Activated naive CD4-positive, alpha-beta T cell treated with anti-CD3 and anti-CD28 coated beads, Interleukin-2, amount 50 U/mL, for 16 hours (primary cell): ENCODE measurements at places on chromosomes 11 and 22.

DNA sequence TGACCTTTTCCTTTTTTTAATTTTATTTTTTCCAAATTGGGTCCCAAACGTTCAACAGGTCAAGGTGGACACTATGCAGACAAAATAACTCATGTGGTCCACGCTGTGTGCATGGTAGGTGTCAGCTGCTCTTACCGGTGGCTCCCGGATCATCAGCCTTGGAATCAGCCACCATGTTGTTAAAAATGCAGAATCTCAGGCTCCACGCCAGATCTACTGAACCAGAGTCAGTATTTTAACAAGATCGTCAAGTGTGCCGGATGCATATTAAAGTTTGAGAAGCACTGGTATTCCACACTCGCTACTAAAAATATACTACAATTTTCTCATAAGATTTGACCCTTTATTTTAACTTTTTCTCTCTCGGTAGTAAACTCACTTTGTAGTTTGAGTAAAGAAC, 553 bp upstream of the LDLRAD3 start:
- DNase-seq = no peak

DNA sequence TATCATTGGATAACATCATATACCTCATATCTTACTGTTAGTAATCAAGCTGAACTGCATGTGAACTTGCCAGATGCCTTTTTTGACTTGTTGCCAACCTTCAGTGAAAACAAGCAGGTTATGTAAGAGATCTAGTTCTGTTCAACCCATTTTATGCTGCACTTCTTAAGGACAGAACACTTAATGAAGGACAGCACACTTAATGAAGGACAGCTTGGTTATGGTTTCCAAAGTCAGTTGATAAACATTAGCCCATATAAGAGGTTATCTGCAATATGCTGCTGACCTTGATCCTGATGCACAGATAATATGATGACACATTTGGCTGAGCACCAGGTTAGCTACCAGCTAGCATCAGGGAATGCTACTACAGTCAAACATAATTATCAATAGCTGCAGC, 358.7 kb upstream of the PDGFD start:
- DNase-seq = no peak

DNA sequence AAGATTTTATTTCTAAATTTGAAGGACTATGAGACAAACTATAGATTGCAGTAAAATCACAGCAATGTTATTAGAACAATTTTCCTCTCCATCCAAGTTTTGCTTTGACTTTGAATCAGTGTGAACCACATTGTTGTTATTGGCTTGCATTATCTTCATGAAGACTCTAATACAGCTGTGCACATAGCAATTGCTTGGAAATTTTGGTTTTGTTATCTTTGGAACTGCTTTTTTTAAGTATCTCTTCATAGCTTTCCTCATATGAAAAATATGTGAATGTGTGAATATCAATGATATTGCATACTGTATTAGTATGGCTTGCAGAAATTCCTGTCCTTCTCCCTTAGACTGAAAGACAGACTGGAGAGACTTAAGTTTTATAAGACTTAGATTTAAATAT, 666.6 kb downstream of the LUZP2 start:
- DNase-seq = no peak

- DNase-seq = no peak
Measured at GRCh38 chr11:134196756-134197155, 27.0 kb downstream of the NCAPD3 start.

GRCh38 chr11:47035108-47035507, 98.5 kb downstream of the CSTPP1 start:
- no peak for DNase-seq

GRCh38 chr11:30131535-30131934, 99.3 kb upstream of the FSHB start:
- DNase-seq = no peak

DNA sequence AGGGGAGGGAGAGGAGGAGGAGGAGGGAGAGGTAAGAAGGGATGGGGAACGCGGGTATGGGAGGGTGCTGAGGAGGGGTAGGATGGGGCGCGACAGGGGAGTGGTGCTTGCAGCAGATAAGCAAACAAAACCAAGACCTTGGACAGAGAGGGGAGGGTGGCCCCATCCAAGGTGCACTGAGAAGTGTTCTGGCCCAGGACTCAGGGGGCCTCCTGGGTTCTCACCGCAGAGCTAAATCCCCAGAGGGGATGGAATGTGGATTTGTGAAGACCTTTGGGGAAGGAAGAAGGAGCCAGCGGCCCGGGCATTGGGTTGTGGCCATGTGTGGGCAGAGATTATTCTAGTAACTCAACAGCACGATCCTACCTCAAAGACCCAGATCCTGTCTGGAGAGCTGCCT, 90.9 kb upstream of the LINC01488 start:
- DNase-seq = no peak

DNA sequence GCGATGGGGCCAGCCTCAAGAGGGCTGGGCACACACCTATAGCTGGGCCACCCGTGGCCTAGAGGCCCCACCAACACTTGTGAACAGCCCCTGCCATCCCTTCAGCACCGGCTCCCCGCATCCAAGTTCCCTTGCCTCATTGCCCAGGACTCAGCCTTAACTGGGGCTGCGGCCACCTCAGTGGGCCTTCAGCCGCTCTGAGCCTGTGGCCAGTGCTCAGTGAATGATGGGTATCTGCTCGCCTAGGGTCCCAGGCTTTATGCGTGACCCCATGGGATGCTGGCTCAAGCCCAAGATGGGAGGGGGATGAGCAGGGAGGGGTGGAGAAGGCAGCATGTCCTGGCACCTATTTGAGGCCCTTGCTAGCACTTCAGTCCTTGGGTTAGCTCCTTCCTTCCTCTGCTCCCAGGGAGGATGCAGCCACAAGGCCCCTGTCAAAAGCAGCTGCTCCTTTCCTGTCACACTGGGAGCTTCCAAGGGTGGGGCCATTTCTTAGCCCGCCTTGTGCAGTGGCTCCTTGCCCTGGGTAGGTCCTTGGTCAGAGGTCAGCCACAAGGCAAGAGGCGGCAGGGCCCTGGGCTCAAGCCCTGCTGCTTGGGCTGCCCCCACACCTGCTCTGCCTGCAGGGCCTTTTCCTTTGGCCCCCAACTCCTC, 31.8 kb downstream of the GNAZ start:
- no peak for DNase-seq

GRCh38 chr11:46100670-46101069, 20.6 kb downstream of the PHF21A start:
- no peak for DNase-seq

DNA sequence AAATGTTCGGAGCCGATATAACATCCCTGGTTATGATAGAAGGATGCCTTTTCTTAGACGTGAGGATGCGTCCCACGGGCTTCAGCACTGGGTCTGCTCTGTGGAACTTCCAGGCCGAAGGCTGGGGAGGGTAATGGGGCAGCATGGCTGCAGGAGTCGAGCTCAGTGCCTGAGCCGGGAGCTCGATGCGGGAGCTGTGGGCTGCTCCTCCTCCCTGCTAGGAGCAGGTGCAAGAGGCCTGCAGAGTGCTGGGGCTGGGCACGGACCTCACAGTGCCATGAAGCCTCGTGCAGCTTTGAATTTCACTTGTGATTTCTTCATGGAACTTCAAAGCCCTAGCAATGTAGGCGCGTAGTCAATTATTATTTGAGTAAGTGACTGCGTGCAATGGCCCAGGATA, 6.0 kb downstream of the TUBA8 start:
- no peak for DNase-seq

DNA sequence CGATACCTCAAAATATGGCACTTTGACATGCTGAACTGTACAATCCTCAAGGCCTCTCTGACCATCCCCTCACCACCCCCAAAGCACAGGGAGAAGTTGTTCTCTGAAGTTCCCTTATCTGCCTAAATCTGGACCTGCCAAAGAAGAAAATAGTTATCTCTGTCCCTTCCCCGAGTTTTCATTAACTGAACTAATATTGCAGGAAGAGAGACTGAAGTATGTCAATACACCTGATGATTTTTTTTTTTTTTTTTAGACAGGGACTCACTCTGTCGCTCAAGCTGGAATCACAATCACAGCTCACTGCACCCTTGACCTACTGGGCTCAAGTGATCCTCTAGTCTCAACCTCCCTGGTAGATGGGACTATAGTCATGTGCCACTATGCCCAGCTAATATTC, 75.0 kb downstream of the SIK3 start:
- DNase-seq = no peak

- no peak for DNase-seq
Measured at GRCh38 chr11:123461164-123461563, 31.1 kb downstream of the GRAMD1B start.

DNA sequence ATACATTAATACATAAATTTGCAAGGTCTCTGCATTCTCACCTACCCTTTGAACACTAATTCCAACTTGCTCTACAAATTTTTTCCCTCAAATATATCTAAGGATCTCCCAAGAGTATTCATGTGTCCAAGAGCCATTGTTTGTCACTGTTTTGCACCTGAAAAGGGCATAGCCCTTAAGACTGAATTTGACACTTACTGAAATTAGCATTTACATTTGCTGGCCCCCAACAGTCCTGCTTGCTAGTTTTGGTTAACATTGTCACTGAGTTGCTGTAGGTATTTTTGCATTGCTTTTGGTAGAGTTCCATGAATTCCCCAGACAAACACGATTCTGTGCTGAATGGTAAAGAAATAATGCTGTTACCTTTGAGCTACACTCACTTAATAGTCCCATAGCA, 57.3 kb downstream of the KCNA4 start:
- no peak for DNase-seq

GRCh38 chr11:119681361-119681910, 47.6 kb downstream of the NECTIN1 start:
- DNase-seq = no peak

- no peak for DNase-seq
Measured at GRCh38 chr11:32602657-32603415, 19.2 kb downstream of the EIF3M start.

- DNase-seq = no peak
Measured at GRCh38 chr11:93969925-93970922, 50.9 kb upstream of the HEPHL1 start.

DNA sequence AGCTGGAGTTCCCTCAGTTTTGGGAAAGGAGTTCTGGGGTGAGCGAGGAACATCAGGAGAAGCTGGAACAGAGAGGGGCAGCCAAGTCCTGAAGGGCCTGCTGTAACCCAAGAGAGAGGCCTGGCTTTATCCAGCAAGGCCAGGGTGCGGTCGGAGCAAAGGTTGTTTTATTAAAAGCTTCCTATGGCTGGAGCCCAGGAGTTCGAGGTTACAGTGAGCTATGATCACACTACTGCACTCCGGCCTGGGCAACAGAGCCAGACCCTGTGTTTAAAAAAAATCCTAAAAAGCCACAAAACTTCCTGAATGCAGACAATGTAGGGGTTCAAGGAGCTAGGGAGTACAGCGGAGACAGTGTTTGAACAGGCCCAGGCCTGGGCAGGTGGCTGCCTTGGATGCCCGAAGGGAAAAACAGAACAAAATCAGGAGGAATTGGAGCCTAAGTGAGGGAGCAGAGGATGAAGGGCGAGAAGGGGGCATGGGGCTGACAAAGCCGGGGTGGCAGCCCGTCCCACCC, 22.2 kb upstream of the MALAT1 start:
- DNase-seq = no peak

- no peak for DNase-seq
Measured at GRCh38 chr11:123536690-123537437, 106.8 kb downstream of the GRAMD1B start.

GRCh38 chr11:67278939-67279588, 10.0 kb upstream of the ANKRD13D start:
- DNase-seq = no peak

- no peak for DNase-seq
Measured at GRCh38 chr11:26014456-26015115, 317.3 kb upstream of the ANO3 start.

- no peak for DNase-seq
Measured at GRCh38 chr11:2685566-2686359, 14.0 kb downstream of the KCNQ1OT1 start.
